GM12864 (cell line): ENCODE measurements at places on chromosomes 12 and 14.

GRCh38 chr12:57454566-57455373 lies at the start of gene INHBE:
Gene INHBE, plus strand, starts transcription at chr12:57455307. Its CDS starts 230 bp downstream, at chr12:57455537.
- no peak for DNase-seq

- DNase-seq, result no peak
Observed at GRCh38 chr14:101591121-101591520, 29.8 kb downstream of the DIO3 start.

- DNase-seq, result no peak
Observed at GRCh38 chr12:115000038-115000437, 316.1 kb upstream of the TBX3 start.

DNA sequence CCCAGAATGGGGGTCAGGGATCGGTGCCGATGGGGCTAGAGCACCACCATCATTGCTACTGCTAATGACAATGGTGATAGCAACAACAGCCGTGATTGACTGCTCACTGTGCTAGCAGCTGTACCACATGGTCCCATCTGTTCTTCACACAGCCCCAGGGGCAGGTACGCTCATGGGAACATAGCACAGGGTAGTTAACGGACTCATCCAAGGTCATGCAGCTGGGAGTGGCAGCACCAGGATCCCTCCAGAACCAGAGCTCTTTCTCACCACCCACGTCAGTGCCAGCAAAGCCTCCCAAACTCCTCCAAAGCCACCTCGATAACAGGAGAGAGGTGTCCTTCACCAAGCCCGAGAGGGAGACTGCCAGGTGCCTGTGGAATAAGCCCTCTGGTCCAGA lies 11.2 kb upstream of the DYNC1H1 start:
- DNase-seq, result no peak

GRCh38 chr12:78916845-78917480 lies 52.4 kb downstream of the SYT1 start:
- DNase-seq, result no peak

GRCh38 chr14:96762650-96763049 lies 34.5 kb upstream of the VRK1 start:
- DNase-seq, result peak; percentile 56

GRCh38 chr12:34186492-34186891 lies 164.2 kb downstream of the ALG10 start:
- no peak for DNase-seq

GRCh38 chr12:113130457-113131135 lies 5.0 kb downstream of the RASAL1 start:
- DNase-seq, result no peak

DNA sequence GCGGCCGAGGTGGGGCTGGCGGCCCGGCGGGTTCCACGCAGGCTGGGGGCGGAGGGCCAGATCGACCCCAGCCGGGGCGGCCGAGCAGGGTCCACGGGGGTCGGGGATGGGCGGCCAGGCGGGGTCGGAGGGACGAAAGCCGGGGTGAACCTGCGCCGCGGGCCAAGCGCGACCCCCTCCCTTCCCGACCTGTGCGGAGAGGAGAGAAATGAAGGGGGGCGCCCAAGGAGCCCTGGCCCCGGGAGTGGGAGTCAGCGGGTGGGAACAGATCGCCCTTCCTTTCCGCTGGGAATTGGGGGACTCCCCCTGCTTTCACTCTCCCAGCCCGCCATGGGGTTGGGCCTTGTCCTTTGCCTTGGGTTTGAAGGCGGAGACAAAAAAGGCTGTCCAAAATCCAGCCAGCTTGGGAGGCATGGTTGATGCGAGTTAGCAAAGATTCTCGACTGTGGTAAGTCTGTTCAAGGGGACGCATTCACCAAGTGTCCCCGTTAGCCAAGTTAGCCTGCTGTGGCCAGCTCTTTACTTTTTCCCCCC lies 559 bp upstream of the CKAP4 start:
- no peak for DNase-seq

- no peak for DNase-seq
Observed at GRCh38 chr14:96267336-96267735, 11.3 kb downstream of the BDKRB1 start.

DNA sequence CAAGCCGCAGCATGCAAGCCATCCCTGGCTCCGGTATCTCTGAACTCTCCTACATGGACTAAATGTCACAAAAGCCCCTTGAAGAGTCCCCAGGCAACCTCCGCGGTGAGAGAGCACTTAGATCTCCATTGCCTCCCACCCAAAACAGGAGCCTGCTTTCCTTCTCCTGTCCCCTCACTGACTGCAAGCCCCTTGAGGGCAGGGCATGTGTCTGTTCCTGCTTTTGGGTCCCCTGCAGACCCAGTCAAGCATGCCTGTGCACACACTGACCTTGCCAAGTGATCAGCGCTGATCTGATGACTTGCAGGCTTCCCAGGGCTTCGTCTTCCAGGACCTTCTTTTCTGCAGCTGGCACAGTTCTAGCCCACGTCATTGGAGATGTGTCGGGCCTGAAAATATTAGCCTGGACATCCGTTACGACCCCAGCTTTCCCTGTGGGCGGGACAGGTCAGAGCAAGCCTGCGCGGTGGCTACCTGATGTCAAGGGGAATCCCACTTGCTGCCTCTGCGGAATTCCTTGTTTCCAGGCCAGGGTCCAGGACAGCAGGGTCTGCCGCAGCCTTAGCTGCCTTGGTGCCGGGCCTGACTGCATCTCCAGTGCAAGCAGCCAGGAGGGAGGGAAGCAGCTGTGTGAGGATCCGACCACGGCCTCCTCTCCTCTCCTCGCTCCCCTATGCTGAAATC lies 92.5 kb downstream of the FBXL14 start:
- no peak for DNase-seq

DNA sequence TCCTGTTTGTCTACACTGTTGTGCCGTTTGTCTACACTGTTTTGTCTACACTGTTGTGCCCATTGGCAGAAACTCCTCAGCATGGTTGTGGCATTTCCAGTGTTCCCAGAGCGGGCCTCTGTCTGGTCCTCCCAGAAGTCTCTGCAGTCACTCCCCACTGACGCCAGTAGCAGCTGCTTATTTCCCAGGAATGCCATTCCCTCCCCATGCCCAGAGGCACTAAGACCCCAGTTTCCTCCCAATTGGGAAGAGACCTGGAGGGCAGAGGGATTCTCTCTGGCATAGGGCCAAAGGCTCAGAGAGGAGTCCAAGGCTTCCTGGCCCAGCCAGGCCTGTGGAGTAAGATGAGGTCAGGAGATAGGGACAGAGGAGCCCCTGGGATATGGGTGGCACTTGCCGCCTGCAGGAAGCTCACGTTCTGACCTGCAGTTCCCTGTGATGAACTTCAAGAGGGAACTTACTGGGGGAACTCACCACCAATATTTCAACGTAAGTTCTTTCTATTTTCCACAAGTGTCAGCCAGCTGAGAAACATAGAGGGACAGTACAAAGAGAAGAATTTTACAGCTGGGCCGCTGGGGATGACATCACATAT lies 69.1 kb downstream of the TNFAIP2 start:
- DNase-seq, result no peak

DNA sequence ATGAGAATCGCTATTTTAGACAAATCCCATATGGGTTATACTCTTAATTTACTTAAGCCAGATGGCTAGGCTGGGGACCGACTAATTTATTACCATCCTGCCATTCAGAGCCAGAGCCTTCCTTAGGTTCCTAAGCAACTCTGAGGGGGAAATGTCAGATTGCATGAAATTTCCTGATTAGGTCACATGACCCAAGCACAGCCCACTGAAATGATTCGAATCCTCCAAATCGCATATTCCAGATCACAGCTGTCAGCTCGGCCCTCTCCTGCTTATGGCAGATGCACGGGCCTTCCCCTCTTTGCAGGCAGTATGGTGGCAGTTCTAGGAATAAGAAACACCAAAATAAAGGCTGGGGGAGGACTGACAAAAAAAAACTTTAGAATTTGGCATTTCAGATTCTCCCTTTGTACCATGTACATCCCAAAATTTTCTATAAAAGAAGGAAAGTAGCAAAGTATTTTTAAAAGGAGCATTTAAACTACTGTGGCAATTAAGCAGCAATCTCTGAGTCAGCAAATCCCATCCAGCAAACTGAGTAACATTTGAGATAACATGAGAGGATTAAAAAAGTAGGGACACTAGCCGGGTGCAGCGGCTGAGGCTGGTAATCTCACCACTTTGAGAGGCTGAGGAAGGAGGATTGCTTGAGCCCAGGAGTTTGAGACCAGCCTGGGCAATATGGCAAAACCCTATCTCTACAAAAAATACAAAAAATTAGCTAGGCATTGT lies 30.5 kb upstream of the NUDT4 start:
- DNase-seq, result no peak

DNA sequence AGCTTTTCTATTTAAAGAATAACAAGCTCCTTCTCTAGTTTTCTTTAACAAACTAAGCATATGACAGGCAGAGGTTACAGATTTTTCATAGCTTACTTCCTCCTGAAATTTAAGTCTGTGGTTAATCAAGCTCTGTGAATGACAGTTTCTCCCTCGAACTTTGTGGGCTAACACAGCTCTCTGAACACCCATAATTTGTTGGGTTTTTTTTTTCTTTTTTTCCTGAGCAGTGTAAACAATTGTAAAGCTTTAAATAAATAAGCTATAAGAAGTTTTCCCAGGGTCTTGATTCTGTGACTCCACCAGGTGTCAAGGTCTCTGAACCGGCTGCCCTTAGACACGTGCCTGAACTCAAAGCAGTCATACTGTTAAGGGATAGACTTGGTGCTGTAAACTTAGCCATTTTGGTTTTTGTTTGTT lies 128.1 kb upstream of the AMIGO2 start:
- no peak for DNase-seq

DNA sequence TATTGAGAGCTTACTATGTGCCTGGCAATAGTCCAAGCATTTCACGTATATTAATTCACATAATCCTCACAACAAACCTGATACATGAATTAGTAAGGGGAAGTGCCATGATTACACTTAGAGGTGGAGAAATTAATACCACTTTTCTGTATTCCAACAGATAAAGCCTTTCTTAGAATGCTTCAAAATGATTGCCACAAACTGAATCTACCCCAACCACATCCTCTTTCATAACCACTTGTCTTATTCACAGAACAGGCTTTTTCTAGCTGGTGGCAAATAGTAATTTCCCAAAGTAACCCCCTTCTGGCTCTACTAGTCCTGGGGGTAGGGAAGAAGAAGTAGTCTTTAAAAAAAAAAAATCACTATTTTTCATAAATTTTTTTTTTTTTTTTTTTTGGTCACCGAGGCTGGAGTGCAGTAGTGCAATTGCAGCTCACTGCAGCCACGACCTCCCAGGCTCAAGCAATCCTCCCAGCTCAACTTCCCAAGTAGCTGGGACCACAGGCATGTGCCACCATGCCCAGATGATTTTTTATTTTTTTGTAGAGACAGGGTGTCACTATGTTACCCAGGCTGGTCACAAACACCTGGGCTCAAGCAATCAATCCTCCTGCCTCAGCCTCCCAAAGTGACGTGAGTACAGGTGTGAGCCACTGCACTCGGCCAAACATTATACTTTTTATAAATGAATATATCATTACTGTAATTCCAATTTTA lies 59.0 kb upstream of the ARID2 start:
- DNase-seq, result peak; percentile 49

GRCh38 chr14:78143489-78144145 lies 26.6 kb upstream of the NRXN3 start:
- no peak for DNase-seq

- DNase-seq, result no peak
Observed at GRCh38 chr14:54524410-54524809, 14.7 kb downstream of the CGRRF1 start.

- no peak for DNase-seq
Observed at GRCh38 chr12:123223241-123223668, 9.7 kb downstream of the MPHOSPH9 start.

- peak; percentile 86 for DNase-seq
Observed at GRCh38 chr14:22464422-22465142, 124.4 kb downstream of the DAD1 start.

- DNase-seq, result no peak
Observed at GRCh38 chr14:76486251-76486743, 110.4 kb downstream of the ESRRB start.

GRCh38 chr14:103624860-103625259 lies 4.2 kb upstream of the KLC1 start:
- DNase-seq, result no peak

DNA sequence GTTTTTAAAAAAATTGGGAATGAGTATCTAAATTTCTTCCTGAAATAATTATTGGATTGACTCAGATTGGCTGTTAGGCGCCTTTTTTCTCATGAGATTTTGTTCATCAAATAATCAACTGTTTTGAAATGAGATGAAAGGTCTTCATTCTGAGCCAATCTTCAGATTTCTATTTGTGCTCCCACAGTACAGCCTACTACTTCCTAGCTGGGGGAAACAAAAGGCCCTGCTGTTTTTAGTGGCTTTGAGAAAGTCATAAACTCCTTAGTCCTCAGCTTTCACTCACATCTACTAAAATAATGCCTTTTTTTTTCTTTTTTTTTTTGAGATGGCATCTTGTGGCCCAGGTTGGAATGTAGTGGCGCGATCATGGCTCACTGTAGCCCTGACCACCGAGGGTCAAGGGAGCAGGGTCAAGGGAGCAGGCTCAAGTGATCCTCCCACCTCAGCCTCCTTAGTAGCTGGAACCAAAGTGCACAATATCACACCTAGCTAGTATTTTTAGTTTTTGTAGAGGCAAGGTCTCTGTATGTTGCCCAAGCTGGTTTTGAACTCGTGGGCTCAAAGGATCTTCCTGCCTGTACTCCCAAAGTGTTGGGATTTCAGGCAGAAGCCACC lies 15.2 kb downstream of the NACA start:
- no peak for DNase-seq

- DNase-seq, result no peak
Observed at GRCh38 chr12:38907201-38907923, 2.0 kb upstream of the CPNE8 start.

GRCh38 chr12:104201238-104202001 lies 14.2 kb upstream of the TXNRD1 start:
- DNase-seq, result no peak

DNA sequence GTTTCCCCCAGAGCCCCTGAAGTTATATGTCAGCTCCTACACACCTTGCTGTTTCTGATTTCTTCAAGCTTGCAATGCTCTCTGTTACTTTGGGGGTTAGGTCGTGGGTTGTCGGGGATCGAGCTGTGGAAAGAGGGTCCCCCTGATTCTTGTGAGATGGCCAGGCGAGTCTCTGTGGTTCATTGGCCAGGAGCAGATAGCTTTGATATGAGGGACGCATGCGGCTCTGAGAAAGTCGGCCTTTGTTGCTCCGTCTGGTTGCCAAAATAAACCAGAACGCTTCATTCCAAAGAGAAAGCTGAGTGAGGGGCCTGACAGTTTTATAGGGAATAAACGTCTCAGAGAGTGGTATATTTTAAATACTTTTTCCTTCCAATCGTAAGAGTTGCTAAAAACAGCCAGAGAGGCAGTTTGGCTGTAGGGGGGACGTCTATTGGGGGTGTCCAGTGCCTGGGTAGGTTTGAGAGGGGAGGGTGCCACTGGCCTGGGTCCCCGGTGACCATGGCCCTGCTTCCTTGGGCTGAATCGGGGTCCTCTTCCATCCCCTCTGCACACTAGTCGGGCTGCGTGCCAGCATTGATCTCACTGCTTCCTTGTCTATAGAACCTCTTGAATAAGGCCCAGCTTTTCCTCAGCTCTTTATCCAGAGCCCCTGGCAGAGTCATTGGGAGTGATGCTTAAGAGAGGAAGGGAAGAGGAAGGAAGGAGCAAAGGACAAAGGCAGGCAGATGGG lies 18.9 kb downstream of the CCND2 start:
- no peak for DNase-seq
